ENCODE measurements at places on chromosomes 12 and 14.
A peak's percentile ranks its signal among the peaks of the same experiment; 100 is the strongest.

GRCh38 chr12:47979166-47979565 lies 15.8 kb downstream of the TMEM106C start:
- DNase-seq: no peak

DNA sequence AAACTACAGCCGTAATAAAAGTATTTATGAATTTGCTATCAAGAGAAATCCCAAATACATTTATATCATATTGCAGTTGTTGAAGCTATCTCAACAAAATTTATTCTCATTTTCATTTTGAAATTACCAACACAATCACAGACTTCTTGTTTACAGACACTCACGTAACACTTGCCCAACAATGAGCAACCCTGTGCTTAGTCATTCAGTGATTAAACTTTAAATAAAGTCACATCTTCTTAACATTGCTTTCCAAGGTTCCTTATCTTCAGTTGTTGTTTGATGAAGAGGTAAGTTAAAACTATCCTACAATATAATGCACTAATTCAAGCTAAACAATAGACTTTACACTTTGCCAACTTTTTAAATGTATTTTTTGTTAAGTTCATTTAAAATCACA lies 601.8 kb downstream of the SLC16A7 start:
- DNase-seq: no peak

GRCh38 chr12:124630791-124631313 lies 63.4 kb upstream of the NCOR2 start:
- DNase-seq: no peak

- no peak for DNase-seq
Measured at GRCh38 chr12:27257104-27257843, 13.2 kb downstream of the STK38L start.

DNA sequence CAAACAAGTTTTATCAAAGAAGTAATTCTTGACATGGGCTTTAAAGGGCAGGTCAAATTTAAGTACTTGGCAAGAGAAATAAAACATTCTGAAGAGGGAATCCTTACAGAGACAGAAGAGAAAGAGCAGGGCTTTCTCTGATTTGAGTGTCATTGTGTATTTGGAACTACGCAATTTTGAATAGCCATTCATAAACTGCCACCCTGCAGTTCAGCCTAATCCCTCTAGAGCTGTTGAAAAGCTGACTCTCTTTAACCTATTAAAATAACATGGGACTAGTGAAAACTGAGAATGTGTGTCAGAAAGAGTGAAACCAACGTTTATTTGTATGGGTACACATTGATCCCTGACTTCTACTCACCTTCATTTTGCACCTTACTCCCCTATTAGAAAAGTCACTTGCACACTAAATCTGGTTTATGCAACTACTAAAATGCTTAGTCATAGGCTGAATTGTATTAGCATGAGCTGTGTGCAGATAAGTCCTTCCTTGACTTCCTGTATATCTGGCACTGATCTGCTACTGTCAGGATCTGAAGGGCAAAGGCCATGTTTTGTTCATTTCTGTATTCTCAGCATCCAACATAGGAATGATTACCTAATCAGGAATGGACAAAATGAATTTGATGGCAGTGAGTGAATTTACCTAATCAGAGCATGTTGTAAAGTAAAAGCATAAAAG lies 458.9 kb downstream of the NOVA1 start:
- DNase-seq: no peak

- no peak for DNase-seq
Measured at GRCh38 chr12:118183711-118184110, 47.8 kb downstream of the PEBP1 start.

DNA sequence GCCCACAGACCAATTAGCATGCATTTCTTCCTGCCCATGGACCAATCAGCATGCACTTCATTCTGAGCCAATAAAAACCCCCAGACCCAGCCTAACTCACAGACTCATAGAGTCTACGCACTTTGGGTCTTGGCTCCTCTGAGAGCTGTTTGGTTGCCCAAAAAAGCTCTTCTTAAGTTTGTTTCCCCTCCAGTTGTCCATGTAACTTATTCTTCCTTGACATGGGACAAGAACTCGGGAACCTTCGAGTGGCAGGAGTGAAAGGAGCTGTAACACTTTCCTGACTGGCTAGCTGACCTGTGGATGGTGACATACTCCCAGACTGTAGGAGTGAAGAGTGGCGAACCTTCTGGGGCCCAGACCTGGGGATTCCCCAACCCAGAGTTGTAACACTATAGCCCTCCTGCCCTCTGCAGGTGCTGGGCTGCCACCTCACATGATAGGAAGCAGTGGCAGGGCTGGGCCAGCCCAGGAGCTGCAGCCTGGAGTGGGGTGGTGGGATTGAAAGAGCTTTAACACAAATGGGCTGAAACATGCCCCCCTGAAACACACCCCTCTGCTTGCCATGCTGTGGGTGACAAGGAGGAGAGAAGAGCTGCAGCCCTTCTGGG lies 4.4 kb upstream of the BTBD7 start:
- no peak for DNase-seq

- no peak for DNase-seq
Measured at GRCh38 chr12:42482041-42482747, 107.4 kb downstream of the PRICKLE1 start.

DNA sequence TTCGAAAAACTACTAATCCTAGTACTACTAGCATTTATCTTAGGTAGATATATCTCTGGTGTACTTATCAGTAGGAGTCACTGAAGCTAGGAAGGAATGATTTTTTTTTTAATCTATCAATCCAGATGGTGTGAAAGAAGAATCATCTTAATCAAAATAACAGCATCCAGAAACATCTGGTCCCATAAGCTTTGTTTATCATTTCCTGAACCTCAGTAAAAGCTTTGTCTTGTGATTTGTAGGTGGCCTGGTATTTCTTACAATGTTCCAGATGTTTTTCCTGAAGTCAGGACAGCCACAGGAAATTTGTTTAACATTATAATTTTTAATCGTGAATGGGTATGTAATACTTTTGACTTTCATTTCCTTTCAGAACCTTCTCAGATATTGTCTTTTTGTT lies 28.0 kb upstream of the LUM start:
- no peak for DNase-seq

- DNase-seq: no peak
Measured at GRCh38 chr12:34405286-34406227, 383.3 kb downstream of the ALG10 start.

DNA sequence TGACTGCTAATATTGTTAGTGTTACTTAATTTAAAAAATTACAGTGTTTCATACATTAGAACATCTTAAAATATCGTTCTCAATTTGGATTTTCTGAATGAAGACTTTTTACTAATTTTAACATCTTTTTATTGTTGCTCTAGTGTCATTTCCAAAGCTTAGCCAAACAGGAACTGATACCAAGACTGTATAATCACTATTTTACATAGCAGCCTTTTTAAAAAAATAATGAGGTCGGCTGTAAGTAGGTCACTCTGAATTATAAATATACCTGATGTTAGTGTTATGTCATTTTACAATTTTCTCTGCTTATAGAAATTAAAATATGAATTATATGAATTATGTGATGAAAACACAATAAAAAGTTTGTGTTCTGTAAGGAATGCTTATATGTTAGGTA lies 321.5 kb downstream of the TMEM117 start:
- no peak for DNase-seq

- DNase-seq: no peak
Measured at GRCh38 chr14:33068040-33068439, 129.4 kb downstream of the NPAS3 start.

GRCh38 chr12:131536766-131537165 lies 174.1 kb upstream of the SFSWAP start:
- no peak for DNase-seq

GRCh38 chr14:73738518-73739173 lies 24.5 kb upstream of the PNMA1 start:
- no peak for DNase-seq

DNA sequence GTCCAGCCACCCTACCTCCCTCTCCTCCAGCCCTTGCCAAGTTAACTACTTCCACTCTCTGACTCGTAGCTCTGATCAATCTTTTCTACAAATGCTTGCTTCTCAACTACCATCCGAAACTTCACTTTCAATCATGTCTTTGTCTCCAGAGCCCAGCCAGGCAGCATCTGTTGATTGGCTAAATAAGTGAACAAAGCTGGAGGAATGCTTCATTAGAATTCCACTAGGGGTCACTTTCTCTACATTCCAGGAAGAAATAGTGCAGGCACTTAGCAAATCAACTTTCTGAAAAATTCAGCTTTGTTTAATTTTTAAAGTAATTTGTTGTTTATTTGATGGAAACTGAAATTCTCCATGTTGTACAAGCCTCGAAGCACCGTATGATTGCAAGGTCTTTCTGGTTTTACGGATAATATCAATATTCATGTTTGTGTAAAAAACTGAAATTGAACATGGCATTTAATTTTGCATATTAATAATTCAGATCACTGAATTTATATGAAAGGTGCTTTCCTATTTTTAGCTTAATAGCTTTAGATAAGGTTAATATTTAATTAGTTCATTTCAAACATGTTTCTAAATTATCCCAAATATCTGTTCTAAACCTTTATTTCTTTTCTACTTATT lies 32.4 kb upstream of the HELB start:
- DNase-seq: no peak

- DNase-seq: no peak
Measured at GRCh38 chr12:115223991-115224390, 540.0 kb upstream of the TBX3 start.

DNA sequence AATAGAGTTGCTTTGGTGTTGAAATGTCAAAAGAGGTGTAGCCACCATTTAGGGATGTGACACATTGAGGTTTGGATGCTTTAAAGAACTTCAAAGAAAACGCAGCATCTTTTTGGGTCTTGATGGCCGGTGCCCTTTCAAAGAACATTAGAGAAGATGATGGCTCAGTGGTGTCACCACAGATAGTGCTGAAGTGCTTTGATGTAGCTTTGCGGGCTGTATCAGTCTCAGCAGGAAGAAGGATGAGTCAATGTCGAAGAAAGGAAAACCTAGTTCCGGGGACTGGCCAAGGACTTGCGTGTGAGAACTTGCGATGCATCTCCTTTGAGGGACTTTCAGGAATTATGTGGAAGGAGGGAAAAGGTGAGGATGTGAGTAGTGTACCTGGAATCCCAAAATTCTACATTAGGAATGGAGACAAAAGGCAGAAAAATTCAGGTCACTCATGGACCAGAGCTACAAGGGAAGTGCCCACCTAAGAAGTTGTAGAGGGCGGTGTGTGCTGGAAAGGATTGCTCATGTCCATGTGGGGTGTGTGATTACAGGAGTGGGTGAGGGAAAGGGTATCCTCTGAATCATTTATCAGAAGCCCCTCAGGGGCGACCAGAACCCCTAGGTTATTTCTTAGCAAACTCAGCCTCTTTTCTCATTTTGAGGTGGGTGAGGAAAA lies 39.7 kb upstream of the GZMB start:
- peak; percentile 18 for DNase-seq

DNA sequence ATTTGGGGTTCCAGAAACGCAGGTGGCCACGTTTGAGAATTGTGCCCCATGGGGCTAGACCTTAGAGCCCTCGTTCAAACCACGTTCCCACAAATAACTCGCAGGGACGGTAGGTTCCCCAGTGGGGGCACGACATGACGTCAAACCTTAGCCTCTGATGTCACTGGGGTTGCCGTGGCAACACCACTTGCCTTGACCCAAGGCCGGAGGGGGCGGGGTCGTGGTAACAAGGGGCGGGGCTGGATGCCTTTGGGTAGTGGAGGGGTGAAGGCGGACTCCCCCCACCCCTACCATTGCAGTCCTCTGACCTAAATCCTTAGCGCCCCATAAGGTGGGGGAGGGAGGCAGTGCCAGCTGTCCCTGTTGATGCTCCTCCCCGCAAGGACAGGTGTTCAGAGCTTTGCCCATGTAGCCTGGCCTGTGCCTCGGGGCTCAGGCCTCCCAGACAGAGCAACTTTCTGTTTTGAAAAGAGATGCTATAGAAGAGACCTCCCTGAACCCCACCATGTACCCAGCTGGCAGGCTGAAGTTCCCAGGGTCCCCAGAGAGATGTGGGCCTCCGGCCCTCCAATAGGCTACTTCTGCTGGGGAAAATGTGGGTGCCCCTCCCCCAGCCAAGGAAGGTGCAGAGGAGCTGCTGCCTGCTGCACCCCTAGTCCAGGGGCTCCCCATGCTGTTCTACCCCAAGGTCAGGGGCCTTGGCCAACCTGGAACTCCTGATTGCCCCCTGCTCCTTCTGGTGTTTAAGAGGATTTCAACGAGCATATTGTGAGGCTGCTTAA lies 1.9 kb downstream of the FAM222A start:
- DNase-seq: no peak

DNA sequence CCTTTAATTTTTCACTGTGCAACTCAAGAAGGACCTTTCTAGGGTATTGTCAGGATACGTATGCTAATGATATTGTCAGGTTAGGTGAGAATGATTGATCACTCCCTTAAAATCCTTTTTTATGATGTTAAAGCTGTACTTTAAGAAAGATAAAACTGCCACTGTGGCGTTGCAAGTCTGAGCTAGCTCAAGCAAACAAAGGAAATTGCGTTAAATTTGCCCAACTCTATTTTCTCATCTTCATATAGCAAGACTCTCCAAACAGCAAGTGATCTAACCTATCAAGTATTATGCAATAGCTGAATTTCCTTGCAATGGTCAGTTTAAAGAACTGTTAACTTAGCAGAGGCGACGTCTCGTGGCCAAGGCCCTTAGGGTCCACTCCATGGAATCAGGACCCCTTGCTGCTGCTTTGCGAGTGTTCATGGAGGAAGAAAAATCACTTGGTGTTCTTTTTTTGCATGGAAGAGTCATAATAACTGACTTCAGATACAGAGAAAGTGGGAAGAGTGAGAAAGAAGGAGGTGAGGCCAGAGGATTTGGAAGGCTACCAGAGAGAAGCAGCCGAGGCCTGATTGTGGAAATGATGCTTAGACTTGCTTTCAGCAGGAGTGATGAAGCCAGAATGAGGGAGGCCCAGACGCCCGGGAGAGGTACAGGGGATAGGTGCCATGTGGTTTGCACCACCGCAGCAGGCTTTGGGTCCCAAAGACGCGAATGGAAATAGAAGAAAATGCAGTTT lies 2.5 kb downstream of the TRAF3 start:
- no peak for DNase-seq

DNA sequence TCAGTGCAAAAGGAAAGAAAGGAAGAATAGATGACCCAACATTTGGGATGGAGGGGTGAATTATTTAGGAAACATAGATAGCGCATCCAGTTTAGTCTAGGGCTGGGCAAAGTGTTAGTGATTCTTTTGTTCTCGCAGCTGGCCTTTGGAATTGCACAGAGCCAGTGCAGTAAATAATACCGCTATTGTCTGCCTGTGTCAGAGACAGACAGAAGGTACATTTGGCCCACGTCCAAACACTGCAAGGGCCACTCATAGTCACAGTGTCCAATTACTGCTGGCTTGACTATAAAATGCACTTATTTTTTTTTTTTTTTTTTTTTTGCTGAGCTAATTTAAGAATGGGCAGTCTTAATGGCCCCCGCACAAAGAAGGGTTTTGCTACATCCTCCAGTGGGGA lies 638.6 kb downstream of the BCL11B start:
- DNase-seq: no peak
